ENCODE measurements at places on chromosomes 12 and 14.

GRCh38 chr12:44846826-44847225, 29.3 kb downstream of the NELL2 start:
- DNase-seq: no peak

- no peak for DNase-seq
Observed at GRCh38 chr12:117403586-117404139, 42.2 kb upstream of the NOS1 start.

DNA sequence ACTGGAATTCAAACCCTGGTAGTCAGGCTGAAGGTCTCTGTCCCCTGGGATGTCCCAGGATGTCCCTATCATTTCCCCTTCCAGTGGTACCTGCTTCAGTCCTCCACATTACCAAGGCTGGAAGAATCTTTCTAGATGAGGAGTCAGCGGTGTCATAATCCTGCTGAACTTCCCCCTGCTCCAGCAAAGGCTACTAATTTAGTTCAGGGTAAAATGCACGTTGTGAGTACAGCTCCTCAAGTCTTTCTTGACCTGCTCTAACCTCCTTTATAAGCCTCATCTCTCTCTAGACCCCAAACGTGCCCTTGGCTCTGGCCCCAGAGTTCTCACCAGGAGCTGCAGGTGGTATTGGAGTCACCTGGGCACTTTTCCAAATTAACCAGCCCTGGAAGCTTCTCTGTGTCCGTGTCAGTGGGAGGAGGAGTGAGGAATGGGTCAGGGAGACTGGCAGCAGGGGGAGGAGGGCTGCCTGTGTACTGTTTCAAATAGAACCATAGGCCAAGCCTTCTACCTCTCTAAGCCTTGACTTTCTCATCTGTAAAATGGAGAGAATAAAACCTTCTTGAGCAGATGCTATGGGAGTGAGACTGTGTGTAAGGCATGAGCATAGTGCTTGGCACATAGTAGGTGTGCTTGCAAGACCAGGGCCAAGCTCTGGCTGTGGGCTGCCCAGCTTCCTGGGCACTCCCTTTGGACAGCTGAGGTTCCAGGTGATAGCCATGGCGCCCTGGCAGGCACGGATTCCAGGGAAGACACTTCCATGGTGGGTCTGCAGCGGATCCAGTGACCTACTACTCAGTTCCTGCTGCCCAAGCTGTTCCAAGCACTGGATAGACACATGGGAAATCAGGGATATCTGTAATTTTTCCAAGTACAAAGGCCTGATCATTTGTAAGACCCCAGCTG, 24.5 kb downstream of the ASB2 start:
- DNase-seq: no peak

GRCh38 chr14:82830596-82830995, 1296.9 kb upstream of the SEL1L start:
- DNase-seq: no peak

DNA sequence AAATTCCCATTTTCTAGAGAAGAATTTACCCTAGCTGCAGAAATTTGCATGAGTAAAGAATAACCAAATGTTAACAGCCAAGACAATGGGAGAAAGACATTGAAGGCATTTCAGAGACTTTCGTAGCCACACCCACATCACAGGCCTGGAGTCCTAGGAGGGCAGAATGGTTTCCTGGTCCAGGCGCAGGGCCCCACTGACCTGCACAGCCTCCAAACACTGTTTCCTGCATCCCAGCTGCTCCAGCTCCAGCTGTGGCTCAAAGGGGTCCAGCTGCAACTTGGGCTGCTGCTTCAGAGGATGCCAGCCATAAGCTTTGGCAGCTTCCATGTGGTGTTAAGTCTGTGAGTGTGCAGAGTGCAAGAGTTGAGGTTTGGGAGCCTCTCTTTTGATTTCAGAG, 6.5 kb upstream of the PRR4 start:
- DNase-seq: no peak

GRCh38 chr12:4225571-4225970, 48.0 kb upstream of the CCND2 start:
- no peak for DNase-seq

DNA sequence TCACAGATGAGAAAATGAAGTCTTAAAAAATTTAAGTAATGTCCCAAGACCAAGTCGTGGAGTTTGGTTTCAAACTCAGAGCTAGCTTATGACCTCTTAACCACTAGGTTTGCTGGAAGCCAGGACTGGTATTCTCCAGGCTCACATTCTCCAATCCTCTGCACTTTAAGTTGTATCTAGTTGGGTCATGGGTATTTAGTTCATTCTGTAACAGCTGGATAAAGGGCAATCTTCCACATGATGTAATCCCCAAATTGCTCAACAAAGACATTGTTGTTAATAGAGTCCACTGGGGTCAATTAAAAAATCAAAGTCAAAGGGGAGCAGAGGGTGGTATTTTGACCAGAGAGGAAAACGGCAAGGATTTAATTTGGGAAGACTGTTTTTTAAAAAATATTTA, 17.8 kb upstream of the GAS2L3 start:
- no peak for DNase-seq

- DNase-seq: no peak
Observed at GRCh38 chr14:68987653-68988036, 8.5 kb upstream of the ACTN1 start.

All from stimulated activated CD8-positive, alpha-beta memory T cell treated with anti-CD3 and anti-CD28 coated beads, Interleukin-15, amount 100 ng/mL, for 4 hours (primary cell).